ENCODE measurements at places on chromosomes 11 and 22.

- DNase-seq = no peak
These were observed 9.5 kb downstream of the FREY1 start for GRCh38 chr11:45897556-45897955.

DNA sequence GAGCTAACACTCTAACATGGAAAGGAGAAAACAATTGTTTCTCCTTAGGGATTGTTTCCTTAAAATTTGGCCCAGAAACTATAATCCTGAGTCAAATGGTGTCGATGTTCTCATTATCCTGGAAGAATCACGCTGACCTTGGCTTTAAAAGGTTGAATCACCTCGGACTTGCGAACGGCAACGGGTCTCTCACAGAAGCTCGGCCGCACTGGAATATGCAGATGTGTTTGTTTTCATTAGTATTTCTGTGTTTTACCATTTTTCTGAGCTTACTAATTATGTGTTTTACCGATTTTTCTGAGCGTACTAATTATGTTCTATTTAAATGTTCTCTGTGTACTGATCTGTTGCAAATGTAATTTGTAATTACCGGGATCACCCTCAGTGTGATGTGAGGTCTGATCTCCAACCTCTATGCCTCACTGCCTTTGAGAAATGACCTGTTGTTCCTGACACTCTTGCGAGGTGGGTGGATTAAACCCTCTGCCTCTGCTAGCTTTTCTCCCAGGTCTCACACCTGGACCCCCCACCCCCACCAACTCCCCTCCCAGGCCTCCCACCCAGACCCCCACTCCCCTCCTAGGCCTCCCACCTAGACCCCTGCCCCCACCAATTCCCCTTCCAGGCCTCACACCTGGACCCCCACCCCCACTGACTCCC lies 38.3 kb upstream of the BRSK2 start:
- no peak for DNase-seq

GRCh38 chr11:7332962-7333361 lies 81.3 kb downstream of the SYT9 start:
- no peak for DNase-seq

DNA sequence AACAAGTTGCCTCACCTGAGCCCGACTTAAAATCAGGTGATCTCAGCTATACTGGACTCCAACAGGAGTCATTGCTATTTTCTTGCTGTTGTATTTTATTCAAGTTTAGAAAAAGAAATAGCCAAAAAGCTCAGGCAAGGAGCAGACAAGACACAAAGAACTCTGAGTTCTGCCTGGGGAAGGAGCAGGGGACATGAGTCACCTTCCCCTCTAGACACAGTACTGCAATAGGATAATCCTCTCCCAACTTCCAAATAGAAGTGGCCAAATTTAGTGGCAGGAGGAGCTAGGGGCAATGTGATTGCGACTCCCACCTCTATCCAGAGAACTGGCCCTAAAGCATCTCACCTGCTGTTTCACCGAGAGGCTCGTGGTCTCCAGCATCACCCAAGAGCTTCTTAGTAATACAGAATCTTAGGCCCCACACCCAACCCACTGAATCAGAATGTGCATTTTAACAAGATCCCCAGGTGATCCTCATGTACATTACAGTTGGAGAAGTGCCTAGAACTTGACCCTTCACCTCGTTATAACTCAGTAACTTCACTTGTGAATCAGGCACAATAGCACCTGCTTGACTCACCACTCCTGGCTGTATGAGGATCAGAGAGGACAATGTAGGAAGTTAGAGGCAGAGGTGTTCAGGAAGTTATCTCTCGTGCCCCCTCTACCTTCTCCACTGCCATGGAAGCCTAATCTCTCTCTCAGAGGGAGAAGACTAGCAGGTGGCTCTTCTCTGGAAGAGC lies 56.8 kb upstream of the FBXO3 start:
- DNase-seq = peak; percentile 41

GRCh38 chr11:35390737-35391682 lies 28.3 kb downstream of the SLC1A2 start:
- peak; percentile 56 for DNase-seq

DNA sequence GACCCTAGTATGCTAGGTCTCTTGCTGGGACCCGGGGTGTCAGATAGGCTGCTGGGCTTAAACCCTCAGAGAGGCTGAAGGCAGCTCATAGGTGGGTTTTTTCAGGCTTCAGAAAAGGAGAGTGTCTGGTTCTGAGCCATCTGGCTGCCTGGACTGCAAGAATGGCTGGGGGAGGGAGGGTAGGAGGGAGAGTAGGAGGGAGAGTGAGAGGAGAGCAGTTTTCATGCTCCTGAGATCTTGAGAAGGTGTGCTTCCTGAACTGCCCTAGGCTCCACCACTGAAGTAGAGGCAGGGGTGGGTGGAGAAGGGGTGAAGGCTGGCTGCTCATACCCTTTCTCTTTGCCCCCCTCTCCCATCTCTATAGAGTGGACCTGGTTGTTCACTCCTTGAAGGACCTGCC lies 4.6 kb downstream of the HMBS start:
- no peak for DNase-seq

DNA sequence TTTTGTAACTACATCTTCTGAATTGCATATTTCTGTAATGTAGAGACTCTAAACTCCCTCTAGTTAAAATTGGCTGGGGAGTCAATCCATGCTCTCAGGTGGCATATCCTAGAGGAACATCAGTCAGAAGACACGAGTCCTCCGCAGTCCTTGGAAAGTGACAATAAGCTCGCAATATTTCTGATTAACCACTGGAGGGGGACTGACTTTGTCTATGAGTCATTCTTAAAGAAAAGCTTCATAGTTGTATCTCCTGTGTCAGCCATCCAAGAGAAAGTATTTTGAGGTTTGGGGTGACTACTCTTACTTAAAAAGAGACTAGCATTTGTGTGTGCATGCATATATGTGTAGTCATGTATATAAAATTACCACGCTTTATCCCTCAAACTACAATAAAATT lies 60.2 kb downstream of the SLN start:
- DNase-seq = no peak

- no peak for DNase-seq
These were observed 94.1 kb upstream of the NECTIN1 start for GRCh38 chr11:119823077-119823476.

DNA sequence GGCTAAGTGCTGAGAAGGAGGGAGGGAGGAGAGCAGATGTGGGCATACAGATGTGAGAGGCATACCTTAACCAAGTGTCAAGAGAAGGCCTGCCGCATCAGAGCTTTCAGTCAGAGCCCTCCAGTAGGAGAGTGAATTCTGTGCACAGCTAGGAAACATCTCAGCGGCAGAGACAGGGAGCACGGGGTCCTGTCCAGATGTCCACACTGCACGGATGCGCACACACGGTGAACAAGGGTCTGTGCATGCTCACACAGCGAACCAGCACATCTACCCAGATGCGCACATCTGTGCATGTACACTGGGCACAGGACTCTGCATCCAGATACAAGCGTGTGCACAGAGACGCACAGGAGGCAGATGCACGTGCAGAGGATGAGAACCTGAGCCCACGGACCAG lies 778.0 kb downstream of the BRD1 start:
- DNase-seq = no peak

DNA sequence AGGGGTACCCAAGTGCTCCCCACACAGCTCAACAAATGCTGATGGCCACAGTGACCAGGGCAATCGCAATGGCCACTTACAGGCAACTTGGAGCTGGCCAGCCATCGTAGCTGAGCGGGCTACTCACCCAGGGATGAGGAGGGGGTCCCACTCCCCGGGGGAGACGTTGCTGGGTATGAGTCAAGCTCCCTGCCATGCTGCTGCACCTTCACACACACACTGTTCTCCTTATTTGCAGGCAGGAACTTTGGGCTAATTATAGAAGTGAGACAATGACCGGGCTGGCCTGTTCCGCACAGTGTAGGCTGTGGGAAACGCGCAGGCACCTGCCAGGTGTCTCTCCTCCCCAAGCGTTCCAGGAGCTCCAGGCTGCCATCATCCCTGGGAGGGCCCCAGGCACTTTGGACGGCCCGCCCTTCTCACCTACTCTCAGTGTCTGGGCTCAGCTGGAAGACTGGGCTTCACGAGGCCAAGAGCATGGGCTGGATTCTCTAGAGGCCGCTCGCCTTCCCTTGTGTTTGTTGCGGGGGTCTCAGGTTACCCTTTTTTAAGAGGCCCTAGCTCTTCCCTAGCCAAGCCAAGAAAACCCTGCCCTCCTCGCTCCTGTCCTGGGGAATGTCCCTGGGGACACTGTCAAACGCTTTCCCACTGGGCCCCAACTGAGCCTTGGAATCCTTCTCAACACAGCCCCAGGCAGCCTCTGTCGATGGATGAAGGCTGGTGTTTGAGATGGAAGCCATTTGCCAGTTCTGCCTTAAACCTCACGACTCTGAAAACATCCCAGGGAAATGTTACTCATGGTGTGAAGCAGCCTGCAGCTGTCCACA lies 73.0 kb downstream of the RTL6 start:
- no peak for DNase-seq

DNA sequence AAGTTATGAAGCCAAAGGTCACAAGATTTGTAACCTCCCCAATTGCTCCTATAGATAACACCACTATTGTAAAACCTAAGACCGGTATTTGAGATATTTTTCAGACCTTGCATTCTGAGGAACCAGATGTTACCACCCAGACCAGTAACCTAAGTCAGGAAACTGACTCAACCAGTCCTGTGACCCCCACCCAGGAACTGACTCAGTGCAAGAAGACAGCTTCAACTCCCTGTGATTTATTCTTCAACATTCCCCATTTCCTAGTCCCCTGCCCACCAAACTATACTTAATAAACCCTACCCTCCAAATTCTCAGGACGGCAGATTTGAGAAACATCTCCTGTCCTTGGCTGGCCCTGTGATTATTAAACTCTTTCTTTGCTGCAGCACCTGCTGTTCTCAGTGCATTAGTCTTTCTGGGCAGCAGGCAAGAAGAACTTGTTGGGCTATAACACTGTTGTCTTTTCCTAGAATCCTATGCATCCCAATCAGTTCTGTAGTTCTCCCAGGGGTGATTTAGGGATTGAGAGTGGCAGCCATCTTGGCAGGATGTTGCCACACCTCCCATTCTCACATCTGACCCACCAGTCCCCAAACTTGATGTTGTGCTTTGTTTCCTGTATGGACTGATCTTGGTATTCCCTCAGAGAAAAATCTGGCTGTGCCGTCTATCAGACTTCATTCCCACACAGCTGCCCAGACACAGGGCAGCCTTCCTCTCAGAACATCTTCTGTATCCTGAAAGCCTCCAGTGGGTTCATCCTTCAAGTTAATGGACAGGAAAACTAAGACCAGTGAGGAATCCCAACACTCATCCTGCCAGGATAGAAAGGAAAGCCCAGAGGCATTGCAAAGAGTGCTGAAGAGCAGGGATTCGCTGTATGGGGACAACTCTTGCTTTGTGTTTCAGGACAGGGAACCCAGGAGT lies 104.0 kb downstream of the PDE2A start:
- no peak for DNase-seq

- no peak for DNase-seq
These were observed 243.5 kb upstream of the NARS2 start for GRCh38 chr11:78818201-78818600.

- no peak for DNase-seq
These were observed 546 bp upstream of the CYP2R1 start for GRCh38 chr11:14892577-14892976.

DNA sequence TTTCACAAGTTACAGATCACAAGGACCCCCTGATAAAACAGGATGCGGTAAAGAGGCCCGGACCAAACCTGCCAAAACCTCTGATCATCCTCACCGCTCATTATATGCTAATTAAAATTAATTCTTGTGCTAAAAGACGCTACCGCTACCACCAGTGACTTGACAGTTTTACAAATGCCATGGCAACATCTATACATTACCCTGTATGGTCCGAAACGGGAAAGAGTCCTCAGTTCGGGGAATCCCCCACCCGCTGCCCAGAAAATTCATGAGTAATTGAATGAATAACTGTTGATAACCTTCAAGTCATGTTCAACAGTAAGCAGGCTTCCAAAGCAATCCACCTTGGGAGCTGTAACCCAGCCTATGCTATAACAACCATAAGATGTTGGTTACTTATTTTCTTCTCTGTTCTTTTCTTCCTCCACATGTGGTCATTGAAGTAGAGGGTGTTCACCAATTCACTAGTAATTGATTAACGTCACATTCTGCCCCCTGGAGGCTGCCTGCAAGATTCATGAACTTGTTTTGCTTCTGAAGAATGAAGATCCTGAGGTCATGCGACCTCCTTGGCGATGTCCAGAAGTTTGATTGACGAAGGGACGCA lies 20.6 kb downstream of the APOBEC3H start:
- peak; percentile 38 for DNase-seq

DNA sequence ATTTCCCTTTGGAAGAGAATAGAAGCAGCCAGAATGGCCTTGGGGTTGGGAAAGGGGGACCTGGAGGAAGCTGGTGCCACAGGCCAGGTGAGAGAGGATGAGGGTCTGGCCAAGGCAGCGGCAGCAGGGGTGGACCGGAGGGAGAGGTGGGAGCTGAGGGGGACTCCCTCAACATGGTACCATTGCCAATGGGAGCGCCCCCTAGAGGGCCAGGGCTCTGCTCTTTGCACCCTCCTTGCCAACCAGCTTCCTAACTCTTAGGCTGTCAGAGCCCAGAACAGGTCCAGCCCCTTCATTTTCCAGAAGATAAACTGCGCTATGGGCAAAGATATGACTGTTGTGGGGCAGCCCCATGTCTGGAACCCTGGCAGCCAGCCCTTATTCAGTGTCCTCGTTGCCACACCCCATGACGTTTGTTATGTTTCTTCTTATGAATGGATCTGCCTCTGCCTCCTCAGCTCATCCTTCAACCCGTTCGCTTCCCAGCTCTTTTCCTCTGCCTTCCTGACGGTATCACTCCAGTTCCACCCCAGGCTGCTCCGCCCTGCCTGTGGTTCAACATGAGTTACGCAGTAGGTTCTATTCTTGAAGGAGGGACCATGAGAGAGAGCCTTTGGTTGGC lies 185.2 kb downstream of the GRIK4 start:
- no peak for DNase-seq

DNA sequence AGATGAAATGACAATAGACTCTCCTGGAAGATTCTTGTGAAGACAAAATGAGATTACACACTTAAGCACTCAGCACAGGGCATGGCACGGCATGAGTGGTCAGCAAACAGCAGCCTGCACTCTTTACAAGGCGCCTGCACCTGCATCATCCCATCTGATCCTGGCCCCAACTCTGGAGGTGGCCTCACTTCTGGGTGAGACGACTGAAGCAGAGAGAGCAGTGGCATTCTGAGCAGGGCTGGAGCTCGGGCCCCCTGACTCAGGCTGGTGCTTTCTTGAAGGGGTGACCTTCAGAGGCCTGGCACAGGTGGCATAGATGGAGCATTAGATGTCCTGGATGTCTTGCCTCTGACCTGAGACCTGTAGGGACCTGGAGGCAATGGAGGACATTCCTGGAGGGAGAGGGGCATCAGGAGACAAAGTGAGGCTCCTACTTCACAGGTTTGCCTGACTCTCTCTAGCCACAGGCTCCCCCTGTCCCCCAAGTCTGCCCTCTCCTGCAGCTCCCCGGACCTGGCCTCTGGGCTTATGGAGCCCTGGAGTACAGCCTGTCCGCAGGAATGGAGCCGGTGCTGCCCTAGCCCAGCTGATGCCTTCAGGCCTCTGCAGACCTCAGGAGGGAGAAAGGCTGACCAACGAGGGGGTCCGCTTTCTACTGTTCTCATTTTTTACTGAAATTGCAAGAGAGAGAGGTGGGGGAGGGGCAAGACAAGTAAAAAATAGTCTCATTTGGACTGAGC lies 65.5 kb upstream of the THY1 start:
- no peak for DNase-seq

- no peak for DNase-seq
These were observed 230.0 kb downstream of the SOX6 start for GRCh38 chr11:16126362-16126761.

GRCh38 chr11:78773492-78773891 lies 198.8 kb upstream of the NARS2 start:
- no peak for DNase-seq

- DNase-seq = no peak
These were observed 104.6 kb upstream of the NCAM1 start for GRCh38 chr11:112856591-112856990.

- no peak for DNase-seq
These were observed 146.2 kb downstream of the ARHGAP42 start for GRCh38 chr11:100833276-100833675.
